Brain pericyte (primary cell): ENCODE measurements at places on chromosomes 16 and 17.

GRCh38 chr17:79038545-79039135 lies 14.7 kb downstream of the C1QTNF1 start:
- DNase-seq = no peak

DNA sequence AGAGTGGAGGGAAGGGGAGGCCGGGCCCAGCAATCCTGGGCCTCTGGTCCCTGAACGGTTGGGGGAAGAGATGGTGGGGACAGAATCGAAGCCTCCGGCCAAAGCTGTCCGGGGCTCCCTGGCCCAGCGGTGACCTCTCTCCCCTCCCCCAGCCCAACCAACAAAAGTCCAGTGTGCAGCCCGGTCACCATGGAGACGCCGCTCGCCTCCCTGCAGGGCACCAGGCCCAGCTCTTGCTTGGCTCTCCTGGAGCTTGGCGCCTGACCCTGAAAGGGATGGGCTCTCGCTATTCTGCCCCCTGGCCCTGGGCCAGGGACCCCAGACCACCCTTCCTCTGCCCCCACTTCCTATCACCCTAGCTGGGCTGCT lies 1.3 kb downstream of the METRN start:
- DNase-seq = no peak

GRCh38 chr16:49024896-49025295 lies 256.7 kb downstream of the CBLN1 start:
- DNase-seq = no peak

DNA sequence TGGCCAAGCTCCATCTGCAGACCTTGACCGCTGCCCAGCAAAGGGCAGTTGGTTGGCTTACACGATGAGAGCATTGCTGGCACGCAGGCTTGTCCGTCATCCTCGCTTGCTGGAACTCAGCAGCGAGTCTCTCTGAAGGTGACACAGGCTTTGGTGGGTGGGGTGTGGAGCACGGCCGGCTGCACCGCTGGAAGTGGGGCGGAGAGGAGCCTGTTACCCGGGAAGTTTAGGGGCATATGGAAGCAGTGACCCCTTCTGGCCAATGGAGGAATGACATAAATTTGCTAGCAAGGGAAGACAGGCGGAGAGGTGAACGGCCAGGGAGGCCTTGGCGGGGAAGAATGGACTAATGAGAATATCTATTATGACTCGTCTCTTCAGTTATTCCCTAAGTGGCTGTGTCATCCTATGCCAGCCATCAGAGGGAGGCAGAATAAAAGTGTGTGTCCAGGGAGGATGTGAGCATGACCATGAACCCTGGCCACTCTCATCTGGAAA lies 65.9 kb upstream of the SDK2 start:
- DNase-seq = no peak

DNA sequence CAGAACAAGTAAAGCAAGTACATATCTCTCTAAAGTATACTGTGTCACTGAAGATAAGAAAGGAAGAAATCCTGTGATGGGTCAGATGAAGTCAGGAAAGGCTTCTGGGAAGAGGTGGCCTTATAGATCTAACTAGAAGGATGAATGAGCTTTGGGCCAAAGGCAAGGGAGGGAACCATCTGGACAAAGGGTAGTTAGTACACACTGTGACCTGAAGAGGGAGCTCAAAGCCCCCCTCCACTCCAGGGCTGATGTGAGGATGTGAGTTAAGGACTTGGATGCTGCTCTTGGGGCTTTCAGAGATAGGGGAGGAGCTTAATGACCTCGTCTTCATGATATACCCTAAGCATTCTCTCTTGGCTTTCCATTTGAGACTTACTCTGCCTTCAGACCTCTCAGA lies 185.3 kb upstream of the CACNG3 start:
- DNase-seq = no peak

DNA sequence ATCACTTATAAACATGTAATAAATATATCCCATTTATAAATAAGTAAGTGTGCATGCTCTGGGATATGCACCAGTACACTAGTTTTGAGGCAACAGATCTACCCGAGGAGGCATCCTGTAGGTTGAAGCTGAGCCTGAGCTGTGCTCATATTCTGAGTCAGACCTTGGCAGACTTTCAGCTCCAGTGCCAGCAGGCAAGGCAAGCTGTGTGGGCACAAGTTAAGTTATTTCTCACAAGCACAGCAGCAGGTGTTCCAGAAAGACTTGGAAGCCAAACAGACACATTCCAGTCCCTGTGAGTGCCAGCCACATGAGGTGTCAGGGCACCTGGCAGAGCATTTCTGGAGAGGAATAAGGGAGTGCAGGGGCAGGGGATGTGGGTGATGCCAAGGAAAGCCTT lies 1.3 kb upstream of the CLEC19A start:
- no peak for DNase-seq

DNA sequence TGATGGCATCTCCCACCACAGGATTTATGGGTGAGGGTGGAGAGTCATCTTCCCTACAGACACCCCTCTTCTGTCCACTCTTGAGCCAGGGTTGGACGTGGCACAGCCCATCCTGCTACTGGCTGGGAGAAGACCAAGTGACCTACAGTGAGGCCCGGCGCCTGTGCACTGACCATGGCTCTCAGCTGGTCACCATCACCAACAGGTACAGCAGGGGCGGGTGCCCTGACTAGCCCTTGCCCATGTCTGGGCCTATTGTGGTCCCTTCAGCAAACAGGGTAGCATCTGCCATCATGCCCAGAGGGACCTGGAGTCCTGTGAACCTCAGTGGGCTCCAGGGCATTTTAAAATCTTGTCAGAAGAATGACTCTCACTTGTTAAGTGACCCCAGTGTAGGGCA lies 48.2 kb downstream of the MRC2 start:
- DNase-seq = no peak

DNA sequence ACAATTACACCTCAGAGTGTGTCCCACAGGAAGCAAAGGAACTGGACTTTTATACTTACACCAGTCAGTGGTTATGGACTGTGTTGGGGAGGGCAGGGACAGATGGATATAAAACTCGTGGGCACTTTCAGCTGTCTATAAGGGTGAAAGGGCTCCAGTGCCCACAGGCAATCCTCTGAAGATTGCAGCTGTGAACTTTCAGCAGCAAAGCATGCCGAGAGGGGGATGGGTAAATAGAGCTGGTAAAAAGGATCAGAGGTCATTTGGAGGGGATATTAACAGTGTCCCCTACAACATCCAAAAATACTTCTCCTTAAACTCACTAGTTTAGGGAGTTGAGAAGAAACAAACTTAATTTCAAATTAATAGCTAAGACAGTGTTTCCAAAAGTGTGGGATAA lies 13.3 kb upstream of the RFWD3 start:
- DNase-seq = no peak

DNA sequence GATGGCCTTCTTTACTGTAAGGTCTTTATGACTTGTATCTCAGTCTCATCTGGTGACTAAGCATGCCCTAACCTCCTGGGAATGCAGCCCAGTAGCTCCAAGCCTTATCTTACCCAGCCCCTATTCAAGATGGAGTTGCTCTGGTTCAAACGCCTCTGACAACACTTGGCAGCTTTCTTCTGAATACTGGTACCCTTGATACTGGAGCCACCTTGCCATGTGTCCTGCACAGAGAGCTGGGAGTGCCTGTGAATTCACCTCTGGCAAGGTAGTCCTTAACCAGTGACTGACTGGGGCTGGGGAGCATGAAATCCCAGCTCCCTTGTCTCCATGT lies 17.2 kb downstream of the NUDT7 start:
- DNase-seq = no peak

DNA sequence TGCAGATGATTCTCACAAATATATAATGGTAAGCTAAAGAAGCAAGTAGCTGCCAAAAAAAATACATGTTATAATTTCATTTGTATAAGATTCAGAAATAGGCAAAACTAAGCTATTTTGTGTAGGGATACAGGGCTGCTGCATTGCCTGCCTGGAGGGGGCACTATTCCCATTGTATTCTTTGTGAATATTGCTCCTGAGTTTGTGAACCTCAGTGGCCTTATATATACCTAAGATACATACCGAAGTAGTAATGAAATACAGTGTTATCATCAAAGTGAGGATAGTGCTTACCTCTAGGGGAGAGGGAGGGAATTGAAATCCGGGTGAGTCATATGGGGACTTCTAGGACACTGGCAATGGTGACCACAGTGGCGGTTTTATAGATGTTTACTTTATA lies 53.5 kb downstream of the C17orf58 start:
- DNase-seq = no peak

DNA sequence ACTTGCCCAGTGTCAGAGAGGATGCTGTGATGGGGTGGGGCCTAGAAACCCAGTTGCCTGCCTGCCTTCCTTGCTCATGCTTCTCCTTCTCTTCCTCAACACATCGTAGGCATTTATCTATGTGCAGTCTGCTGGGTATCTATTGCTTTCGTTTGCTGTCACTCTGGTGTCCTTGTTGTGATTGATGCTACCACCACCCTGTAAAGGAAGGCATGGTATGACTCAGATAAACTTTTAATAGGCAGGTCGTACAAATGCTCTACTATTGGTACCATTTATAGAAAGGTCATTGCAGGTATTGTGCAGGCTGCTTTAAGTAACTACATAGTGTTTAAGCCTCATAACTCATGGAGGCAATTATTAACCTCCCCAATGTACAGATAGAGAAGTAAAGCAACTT lies 368.9 kb downstream of the UTP18 start:
- DNase-seq = no peak

- DNase-seq = no peak
Measured at GRCh38 chr16:56667581-56668571, at the start of gene MT1G. Gene MT1G (minus strand): TSS chr16:56668065. CDS start chr16:56667993, 72 bp downstream.

- DNase-seq = no peak
Measured at GRCh38 chr16:49498666-49499413, 125.2 kb downstream of the C16orf78 start.

- DNase-seq = no peak
Measured at GRCh38 chr17:44996304-44996703, 28.2 kb upstream of the C1QL1 start.
